ENCODE measurements at places on chromosomes 2 and 18.

DNA sequence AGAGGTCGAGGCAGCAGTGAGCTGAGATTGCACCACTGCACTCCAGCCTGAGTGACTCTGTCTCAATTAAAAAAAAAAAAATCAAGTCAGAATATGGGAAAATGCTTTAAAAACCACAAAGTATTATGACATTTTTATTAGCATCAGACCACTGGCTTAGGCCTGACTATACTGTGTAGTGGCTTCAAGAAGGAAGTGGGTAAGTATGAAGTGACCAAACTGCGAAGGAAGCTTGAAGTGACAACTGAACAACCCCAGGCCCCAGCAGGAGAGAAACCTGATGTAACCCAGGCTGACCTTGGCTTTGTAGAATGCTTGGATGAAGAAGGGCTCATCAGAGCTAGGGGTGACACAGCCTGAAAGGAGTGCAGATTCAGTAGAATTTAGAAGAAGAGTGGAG lies 21.4 kb upstream of the HAAO start:
- no peak for DNase-seq

- DNase-seq, result no peak
These were observed 6.2 kb upstream of the MATN3 start for GRCh38 chr2:20018601-20019152.

GRCh38 chr18:13502585-13502984 lies 223.8 kb downstream of the FAM210A start:
- DNase-seq, result no peak

DNA sequence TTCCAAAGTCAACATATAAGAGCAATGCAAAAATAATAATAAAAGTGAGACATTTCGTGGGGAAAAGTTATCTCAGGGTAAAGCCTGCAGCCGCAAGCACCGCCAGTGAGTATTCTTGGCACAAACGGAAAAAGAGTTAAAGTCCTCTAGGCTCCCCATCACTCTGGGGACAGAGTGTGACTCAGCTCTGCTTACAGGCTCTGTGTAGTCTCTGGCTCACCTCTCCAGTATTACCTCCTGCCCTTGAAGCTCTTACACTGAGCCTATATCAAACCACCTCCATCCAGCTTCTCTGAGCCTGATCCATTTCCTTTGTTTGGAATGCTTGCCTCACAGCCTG lies 55.5 kb downstream of the MTHFD2 start:
- DNase-seq, result no peak

- DNase-seq, result no peak
These were observed 213.6 kb downstream of the PMAIP1 start for GRCh38 chr18:60113396-60113795.

GRCh38 chr18:13141209-13141608 lies 77.4 kb upstream of the LDLRAD4 start:
- DNase-seq, result no peak

- no peak for DNase-seq
These were observed 95.4 kb upstream of the CHRNA1 start for GRCh38 chr2:174859563-174860169.

DNA sequence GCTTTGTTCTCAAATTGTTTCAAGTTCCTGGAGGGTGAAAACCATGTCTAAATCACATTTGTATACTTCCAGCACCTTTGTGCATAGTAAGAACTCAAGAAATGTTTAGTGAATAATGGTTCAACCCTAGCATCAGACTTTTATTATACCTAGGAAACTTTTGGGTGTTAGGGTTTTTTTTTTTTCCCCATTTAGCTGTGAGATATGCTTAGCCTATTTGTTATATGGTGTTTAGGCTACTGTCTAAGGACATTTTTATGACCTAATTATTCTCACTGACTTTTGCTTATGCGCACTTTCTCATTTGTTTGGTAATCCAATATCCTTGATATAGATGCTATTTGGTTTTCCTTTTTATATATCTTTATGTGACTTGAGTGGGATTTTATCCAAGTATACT lies 164.7 kb downstream of the PHLPP1 start:
- no peak for DNase-seq

GRCh38 chr18:79690071-79690470 lies 10.5 kb downstream of the CTDP1 start:
- DNase-seq, result no peak

DNA sequence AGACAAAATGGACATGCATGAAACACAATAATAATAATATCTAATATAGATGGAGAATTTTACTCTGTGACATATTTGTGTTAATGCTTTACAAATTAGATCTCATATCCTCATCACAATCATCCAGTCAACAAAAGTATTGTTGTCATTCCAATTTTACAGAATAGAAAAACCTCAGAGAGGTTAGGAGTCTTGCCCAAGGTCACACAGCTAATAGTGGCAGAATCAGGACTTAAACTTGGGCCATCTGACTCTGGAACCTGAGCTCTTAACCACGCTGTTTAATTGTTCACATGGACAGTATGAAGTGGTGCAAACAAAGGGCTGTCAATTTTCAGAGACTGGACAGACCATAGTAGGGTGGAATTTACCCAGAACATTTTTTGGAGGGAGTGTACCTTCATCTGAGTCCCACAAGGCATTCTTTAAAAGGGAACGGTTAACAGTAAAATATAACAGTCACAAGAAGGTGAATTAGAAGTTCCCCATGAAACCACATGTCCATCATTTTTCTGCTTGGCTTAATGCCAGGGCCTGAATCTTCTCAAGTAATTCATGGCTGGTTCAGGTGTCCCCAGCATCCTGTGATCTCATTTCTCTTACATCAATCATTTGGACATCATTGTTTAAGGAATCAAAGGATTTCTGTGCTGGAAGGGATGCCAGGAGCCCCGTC lies 35.4 kb upstream of the CCDC93 start:
- DNase-seq, result no peak

DNA sequence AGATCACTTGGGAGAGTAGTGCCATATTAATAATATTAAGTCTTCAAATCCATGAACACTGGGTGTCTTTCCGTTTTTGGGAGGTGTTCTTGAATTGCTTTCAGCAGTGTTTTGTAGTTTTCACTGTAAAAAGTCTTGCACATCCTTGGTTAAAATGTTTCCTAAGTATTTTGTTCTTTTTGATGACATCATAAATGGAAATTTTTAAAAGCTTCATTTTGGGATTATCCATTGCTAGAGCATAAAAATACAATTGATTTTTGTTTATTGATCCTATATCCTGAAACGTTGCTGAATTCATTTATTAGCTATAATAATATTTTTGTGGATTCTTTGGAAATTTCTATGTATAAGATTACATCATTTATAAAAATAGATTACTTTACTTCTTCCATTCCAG lies 96.8 kb downstream of the ARHGEF4 start:
- DNase-seq, result no peak

DNA sequence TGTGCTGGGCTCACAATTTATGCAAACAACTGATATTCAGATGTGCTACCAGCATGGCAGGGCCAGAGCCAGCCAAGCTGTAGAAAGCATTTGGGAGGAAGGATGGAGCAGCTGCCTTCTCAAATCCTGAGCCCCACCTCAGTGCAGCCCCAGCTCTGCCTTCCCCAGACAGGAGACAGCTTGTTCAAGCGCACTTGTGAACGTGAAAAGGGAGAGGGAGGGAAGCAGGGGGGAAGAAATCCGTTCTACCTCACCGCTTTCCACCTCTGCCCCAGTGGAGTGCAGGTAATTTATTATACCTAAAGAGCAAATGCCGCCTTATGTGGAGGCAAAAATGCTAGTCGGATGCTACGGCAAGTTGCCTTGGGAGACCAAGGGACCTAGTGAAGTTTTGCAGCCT lies 66.0 kb upstream of the SLC14A2 start:
- no peak for DNase-seq

- no peak for DNase-seq
These were observed 217.2 kb upstream of the OSR1 start for GRCh38 chr2:19575641-19576040.

DNA sequence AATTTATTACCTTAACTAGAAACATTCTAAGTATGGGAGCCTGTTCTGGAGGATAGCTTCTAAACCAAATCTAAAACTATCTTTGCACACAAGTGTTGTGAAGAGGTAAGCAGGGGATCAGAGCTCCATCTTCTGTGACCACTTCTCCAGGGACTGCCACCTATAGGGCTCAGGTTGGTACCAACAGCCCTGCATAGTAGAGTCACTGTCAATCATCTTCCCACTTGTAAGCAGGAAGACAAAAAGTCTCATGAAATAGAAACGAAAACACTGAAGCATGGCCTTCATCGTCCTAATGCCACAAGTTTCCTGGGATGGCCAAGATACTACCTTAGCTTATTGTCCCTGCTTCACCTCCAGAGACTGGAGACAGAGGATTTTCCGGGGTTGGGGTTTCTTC lies 43.8 kb downstream of the KANSL3 start:
- DNase-seq, result no peak

GRCh38 chr18:21300035-21300907 lies 58.2 kb downstream of the GREB1L start:
- no peak for DNase-seq

- no peak for DNase-seq
These were observed 50.9 kb upstream of the BIN1 start for GRCh38 chr2:127157651-127158485.

DNA sequence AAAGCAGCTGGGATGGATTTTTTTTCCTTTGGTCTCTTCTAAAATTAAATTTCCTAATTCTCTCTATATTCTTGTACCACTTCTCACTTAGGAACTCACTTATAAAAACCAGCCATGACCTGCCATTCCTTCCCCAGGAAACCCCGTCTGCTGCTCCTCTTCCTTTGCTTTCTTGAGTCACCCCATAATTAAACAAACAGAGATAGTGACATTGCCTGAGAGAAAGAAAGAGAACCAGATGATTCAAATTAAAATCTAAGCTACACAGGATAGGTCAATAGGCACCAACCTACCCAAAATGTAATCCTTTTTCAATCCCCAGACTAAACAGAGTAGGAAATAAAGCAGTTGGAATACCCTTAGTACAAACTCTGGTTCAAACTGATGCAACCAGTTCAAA lies 9.7 kb downstream of the STK39 start:
- DNase-seq, result no peak

GRCh38 chr2:24932715-24933114 lies 12.7 kb upstream of the ADCY3 start:
- DNase-seq, result no peak

DNA sequence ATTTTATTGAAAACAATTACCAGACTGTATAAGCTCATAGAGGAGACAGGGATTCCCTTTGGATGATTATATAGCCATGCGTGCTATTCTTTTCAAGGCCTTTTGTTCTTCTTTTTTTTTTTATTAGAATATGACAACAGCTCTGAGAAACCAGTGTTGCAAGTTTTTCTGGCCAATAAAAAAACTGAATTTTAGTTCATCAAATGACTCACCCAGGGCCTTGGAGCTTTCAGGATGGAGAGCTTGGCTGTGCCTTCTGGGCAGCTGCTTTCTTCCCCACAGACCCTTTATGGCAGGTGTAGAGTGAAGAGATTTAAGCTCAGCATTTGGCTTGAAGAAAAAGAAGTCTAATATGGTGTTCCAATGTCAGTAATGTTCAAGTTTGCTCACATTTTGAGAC lies 497.9 kb upstream of the FANCL start:
- DNase-seq, result no peak

DNA sequence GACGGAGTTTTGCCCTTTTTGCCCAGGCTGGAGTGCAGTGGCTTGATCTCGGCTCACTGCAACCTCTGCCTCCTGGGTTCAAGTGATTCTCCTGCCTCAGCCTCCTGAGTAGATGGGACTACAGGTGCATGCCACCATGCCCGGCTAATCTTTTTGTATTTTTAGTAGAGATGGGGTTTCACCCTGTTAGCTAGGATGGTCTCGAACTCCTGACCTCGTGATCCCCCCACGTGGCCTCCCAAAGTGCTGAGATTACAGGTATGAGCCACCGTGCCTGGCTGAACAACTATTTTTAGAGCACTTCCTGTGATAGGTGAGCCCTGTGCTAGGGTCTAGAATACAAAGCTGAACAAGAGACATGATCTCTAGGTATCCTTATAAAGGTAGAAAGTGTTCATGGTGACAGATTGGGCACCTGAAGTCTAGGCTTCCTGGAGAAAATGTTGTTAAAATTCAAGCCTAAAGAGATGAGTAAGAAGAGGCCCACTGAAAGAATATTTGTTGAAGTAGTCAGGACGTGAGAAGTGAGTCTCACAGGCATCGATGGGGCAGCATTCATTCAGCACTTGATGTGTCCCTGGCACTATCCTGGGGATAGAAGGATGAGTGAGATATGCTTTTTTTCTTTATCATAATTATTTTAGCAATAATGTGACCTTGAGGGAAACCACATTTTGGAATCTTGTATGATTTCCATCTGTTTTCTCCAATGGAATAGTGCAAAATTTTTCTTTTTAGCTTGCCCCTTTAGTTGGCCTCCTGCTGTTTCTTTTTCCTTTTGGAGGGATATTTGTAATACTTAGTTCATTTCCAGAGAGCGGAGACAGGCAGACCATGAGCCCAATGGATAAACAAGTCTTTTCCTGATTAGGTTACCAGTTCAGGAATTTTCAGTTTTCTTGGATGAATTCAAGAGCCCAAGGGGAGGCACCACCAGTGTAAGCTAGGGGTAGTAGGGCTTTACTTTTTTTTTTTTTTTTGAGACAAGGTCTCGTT lies 5.1 kb downstream of the ZNF236 start:
- DNase-seq, result no peak

DNA sequence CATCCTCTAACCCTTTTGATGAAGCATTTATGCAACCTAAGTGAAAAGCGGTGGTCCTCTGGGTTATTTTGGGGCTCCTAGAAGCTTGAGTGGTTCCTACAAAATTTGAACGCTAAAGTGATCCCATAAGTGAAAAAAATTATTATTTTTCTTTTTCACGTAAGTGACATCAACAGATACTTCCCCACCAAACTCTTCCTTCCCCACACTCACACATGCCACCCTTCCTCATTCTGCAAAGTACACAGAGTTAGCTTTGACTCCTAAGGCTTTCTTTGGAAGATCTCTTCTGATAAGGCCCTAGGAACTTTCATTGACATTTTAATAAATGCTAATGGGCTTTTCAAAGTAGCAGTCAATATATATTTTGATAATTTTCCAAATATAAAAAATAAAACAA lies 109.7 kb downstream of the DOCK10 start:
- no peak for DNase-seq

DNA sequence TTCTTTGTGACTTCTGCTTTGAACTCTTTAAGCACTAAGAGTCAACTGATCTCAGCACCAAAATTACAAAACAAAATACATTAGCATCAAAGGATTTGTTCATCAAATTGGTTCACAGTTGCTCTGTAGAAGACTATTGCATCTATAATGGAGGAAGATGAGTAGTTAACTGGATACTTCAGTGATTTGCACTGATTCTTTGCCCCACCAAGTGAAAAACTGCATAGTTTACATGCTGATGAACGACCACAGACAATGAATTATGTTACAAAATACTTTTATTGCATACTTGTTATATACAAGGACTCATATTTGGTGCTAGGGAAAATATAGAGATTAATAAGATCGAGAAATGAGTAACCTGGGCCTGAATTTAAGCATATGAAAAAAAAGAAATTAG lies 107.2 kb downstream of the SCG2 start:
- no peak for DNase-seq

GRCh38 chr2:236402033-236402790 lies 138.0 kb upstream of the ASB18 start:
- no peak for DNase-seq

GRCh38 chr2:216838151-216838550 lies 21.7 kb downstream of the TNP1 start:
- DNase-seq, result no peak

Measured in stimulated activated CD4-positive, alpha-beta T cell treated with anti-CD3 and anti-CD28 coated beads, Interleukin-12 subunit alpha, Interleukin-12 subunit beta, amount 100 ng/mL, for 4 hours (primary cell).